ENCODE measurements at places on chromosomes 5 and 9.
A peak's percentile ranks its signal among the peaks of the same experiment; 100 is the strongest.

GRCh38 chr9:133252301-133253020 is 22.5 kb downstream of the ABO start:
- DNase-seq, result no peak

GRCh38 chr9:81754245-81754644 is 64.9 kb upstream of the TLE1 start:
- no peak for DNase-seq

DNA sequence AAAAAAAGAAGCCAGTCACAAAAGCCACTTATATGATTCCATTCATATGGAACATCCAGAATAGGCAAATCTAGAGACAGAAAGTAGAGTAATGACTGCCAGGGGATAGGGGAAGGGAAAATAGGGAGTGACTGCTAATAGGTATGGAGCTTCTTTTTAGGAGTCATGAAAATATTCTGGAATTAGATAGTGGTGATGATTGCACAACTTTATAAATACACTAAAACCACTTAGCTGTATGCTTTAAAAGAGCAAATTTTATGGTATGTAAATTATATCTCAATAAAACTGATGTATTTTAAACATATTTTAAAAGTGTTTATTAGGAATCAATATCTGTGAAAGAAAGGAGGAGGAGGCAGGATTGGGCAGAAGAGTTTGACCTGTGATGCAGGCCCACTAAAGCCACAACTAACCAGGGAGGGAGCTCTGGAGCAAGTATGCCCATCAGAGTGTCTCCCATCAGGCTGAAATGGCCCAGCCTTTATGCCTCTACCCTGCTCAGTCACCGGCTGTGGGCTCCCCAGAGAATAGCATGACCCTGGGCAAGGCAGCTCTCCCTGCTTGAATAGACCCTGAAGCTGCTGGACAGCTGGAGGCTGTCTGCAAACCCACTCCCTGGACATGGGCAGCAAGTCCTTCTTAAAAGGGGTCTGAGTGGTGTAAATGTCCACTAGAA is 96.0 kb upstream of the SLC44A1 start:
- DNase-seq, result peak; percentile 12

- no peak for DNase-seq
These were observed 113.9 kb downstream of the DAB2IP start for GRCh38 chr9:121765021-121765950.

GRCh38 chr9:93255494-93255867 is 71.5 kb downstream of the WNK2 start:
- no peak for DNase-seq

- DNase-seq, result no peak
These were observed 38.5 kb downstream of the SECISBP2 start for GRCh38 chr9:89356782-89357181.

DNA sequence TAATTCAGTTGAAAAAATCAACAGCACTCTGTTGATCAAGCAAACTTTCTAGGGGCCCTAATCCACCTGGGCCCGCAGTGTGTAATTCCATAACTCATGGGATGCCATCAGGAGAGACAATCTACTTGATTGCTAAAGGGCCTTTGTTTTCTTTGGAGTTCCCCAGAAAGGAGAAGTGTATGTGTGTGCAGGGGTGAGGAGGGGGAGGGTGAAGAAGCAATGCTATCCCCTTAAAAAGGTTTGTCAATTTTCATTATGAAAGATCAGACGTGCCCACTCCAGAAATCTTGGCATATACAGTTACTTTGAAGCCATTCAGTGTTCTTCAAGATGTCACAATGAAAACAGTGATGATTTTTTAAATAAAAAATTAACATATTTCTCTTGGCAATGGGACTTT is 6.2 kb downstream of the PARP8 start:
- DNase-seq, result no peak

DNA sequence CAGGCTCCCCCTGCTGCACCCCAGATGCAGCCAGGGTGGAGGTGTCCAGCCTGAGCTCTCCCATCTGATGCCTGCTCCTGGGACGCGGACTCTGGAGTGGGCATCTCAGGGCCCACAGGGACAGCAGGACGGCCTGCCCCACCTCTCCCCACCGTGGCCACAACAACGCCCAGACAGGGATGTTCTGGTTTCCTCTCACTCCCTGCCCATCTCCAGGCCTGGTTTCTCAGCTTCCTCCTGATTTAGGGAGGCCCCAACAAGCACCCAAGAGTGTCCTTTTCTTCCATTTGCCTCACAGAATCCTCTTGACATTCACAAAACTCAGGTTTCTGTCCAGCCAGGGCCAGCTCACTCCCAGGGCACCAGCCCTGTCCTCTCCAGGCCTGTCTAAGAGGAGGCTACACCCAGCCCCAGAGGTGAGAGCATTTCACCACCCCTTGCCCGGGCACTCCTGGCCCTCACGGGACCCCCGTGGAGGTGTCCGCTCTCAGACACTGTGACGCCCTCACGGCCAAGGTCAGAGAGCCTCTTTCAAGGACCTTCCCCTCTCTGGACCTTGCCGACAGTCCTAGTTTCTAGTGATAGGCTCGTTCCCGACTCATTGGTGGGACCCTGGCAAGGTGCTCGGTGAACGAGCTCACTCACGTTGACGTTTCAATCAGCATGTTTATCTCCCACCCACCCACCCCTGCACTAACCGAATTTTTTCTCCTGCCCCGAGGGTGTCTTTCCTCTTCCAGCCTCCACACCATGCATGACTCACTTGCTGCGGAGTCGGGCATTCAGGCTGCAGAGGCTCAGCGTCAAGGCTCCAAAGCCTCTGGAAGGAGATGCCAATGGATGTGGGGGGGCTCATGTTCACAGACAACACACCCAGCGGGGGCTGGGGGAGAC is 62.0 kb upstream of the UNC5A start:
- no peak for DNase-seq

DNA sequence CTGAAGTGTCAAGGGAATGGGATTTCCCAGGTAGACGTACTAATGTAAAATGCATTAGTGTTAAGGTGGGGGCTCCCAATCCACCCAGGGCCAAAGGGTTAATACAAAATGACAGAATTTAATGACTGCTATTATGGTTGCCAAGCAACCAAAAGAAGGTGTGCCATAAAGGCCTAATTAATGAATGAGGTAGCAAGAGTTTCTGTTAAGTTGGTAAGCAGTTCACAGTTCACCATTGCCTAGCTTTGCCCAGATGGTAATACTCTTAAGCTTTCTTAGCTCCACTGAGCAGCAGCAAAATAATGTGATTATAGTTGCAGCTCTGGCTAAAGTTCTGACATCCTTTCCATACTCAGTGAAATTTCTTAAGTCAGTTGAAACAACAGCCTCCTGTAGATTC is 211.7 kb downstream of the DENND1A start:
- DNase-seq, result no peak

DNA sequence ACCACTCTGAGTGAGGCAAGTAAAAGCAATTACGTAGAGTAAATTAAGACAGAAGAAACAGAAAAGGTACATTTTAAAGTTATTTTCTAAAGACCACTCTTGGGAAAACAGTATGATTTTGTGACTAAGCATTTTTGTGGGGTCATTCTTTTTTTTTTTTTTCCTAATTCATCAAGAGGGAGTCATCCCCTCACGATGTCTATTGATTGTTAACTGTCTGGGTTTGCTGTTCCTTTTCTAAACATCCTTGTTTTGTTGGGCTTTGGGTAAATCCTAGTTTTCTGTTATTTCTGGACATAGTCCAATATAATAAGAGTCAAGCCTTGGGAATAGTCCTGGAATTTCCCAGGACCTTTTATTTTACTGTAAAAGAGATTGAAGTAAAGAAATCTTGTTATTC is 63.8 kb downstream of the ANKRD55 start:
- DNase-seq, result no peak

DNA sequence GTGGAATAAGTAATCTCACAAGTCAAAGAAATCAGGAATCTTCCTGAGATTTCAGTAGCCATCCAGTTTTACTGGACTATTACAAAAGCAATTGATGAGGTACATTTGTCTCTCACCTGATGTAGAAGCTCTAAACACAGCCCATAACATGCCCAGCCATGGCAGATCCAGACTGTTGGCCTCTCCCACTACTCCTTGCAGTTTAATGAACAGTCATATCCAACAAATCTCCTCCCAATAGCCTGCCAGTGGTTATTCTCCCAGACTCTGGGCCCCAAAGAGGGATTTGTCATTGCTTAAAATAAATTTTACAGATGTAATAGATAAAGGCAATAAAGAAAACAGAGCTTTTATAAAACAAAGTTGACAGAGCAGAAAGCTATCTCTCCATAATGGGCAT is 80.8 kb downstream of the ZNF608 start:
- DNase-seq, result no peak

GRCh38 chr9:33105504-33105903 is 29.0 kb upstream of the SMU1 start:
- DNase-seq, result no peak

- no peak for DNase-seq
These were observed 11.5 kb upstream of the SH3RF2 start for GRCh38 chr5:145924849-145925248.

DNA sequence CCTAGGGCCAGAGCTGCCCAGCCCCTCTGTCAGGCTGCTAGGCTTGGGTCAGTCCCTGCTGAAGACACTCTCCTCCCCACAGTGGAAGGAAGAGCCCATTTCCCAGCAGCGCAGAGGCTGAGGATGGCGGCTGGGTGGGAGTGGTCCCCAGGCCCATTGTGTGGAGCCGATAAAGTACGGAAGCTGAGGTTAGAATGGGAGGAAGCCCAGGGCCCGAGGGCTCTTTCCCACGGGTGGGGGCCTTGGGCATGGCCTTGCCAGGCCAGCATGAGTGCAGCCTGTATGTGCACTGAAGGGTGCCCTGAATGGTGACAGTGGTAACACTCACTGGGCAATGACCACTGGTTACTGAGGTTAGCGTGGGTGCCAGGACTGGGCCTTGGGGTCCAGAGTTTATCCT is 125.9 kb downstream of the RGS3 start:
- no peak for DNase-seq

DNA sequence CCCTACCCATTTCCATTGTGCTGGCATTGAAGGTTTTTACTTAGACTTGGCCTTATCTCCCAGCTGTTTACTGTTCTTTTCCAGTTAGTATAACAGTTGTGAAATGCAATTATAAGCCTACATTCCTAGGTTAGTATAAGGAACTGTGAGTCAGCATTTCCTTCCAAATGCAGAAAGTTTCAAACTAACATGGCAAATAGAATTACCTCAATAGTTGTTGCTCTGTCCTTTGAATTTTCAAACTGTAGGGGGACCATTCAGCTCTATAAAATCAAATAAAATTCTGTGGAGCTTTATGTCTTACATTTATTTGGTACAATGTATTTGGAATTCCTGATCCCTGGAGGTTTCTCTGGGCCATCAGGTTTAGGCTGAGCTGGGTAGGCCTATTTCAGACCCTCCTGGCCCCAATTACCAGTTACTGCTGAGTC is 47.2 kb downstream of the ARHGEF28 start:
- DNase-seq, result no peak

DNA sequence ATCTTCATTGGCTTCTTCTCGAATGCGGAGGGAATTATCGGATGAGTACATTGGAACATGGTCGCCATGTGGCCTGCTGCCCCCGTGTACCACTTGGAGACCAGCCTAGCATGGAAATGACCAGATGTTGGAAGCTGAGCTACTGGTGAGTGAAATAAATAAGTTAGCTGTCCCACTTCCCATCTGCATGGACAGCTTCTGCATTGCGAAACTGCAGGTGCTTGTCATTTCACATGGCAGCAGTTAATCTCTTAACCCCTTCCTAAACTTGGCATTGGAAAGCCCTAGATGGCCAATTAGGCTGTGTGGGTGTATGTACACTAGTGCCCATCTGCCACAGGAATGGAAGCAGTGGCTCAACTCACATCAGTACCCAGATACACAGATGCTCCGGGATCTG is 246.6 kb upstream of the IL12B start:
- DNase-seq, result no peak

- DNase-seq, result no peak
These were observed 3.2 kb downstream of the WDR5 start for GRCh38 chr9:134139081-134139480.

GRCh38 chr5:124678468-124678867 is 68.0 kb downstream of the ZNF608 start:
- DNase-seq, result no peak

- no peak for DNase-seq
These were observed 20.5 kb upstream of the OR2K2 start for GRCh38 chr9:111350556-111350955.

GRCh38 chr5:14937254-14937653 is 65.7 kb upstream of the ANKH start:
- no peak for DNase-seq

- no peak for DNase-seq
These were observed 1.9 kb downstream of the C6 start for GRCh38 chr5:41211417-41211816.

DNA sequence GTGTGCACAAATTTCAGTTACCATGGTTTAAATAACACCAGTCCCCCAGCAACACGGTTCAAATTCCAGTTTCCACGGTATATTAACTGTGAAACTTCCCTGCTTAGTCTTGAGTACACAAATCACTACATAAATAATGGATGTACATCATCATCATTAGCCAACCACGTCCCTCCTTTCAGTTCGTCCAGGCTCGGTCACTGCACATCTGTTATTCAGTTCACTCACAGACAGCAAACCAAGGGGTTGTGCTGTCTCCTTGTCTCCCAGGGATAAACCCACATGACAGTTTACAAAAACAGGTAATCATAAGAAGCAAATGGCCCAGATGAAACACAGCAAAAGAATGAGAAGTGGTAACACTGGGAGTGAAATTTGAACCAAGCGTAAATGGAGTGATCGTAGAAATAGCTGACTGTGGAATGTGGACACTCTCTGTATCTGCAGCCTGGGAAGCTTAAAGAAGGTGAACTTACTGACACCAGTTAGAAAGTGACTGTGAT is 61.0 kb upstream of the RAD23B start:
- DNase-seq, result no peak

DNA sequence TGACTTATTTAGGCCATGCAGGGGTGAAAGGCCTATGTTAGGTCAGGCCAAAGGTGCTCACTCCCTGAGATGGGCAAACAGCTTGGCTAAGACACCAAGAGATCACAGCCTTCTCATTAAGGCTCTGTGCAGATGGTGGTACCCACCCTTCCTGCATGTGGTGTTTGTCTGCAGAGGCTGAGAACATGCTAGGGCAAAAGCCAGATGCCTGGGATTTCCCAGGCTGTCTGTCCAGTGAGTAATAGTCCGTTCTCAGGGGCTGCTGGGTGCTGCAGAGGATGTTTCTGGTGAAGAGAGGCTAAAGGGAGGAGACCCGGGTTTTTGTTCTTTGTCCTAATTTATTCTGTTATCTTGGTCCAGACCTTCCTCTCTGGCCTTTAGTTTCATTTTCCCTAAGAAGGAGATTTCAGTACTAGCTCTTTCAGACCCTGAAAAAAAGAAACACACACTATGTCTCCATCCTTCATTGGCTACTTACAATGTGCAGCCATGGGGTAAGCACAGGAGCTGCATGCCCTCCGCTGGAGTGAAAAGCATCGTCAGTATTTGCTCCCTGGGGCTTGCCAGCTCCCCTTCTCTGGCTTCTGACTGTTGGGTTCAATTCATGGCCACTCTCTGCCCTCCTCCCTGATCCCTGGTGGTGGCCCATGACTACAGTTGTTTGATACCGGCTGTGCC is 23.4 kb upstream of the GLRA1 start:
- DNase-seq, result no peak

- DNase-seq, result peak; percentile 43
These were observed 32.1 kb downstream of the NIPBL start for GRCh38 chr5:36908544-36909260.

- DNase-seq, result peak; percentile 26
These were observed 223.2 kb downstream of the CACNA1B start for GRCh38 chr9:138100711-138101350.

- peak; percentile 62 for DNase-seq
These were observed 7.5 kb upstream of the RAPGEF1 start for GRCh38 chr9:131747352-131747751.

- peak; percentile 11 for DNase-seq
These were observed 49.2 kb downstream of the ANXA1 start for GRCh38 chr9:73200694-73201452.
